ENCODE measurements at places on chromosomes 5 and 9.

DNA sequence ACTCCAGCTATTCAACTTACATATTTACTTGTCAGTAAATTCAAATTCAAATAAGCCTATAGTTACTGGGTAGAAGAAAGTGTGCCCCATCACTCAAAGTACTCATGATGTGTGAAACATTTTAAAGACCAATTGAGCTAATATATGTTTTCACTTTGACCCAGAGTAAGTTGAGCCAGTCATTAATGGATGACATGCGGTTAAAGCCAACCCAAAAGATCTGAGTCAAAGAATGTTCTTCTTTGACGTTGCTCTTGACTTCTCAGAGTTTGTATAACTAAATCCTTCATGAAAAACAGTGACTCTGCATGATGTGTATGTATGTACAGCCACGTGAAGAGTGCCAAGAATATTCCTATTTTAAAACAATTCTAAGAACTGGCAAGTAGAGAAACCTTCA lies 237.4 kb downstream of the NR2F1-AS1 start:
- DNase-seq: no peak

- DNase-seq: no peak
Measured at GRCh38 chr9:115598751-115599150, 480.8 kb upstream of the TNC start.

- DNase-seq: no peak
Measured at GRCh38 chr5:115456056-115456455, 88.5 kb downstream of the FEM1C start.

DNA sequence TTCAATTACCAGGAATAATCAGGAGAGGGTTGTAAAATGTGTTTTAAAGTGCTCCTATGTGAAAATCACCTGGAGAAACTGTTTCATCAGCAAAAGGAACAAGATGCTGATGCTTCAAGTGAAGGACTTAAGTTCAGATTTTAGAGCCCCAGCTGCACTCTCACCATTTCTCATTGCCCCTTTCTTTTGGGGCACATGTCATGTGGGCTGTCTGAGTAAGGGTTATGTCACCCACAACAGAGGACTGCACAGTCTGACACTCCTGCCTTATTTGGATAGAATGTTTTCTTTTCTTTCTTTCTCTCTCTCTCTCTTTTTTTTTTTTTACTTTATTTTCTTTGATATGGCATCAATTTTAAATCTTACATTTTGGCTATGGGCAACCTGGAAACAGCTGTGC lies 204.1 kb upstream of the EFNA5 start:
- no peak for DNase-seq

DNA sequence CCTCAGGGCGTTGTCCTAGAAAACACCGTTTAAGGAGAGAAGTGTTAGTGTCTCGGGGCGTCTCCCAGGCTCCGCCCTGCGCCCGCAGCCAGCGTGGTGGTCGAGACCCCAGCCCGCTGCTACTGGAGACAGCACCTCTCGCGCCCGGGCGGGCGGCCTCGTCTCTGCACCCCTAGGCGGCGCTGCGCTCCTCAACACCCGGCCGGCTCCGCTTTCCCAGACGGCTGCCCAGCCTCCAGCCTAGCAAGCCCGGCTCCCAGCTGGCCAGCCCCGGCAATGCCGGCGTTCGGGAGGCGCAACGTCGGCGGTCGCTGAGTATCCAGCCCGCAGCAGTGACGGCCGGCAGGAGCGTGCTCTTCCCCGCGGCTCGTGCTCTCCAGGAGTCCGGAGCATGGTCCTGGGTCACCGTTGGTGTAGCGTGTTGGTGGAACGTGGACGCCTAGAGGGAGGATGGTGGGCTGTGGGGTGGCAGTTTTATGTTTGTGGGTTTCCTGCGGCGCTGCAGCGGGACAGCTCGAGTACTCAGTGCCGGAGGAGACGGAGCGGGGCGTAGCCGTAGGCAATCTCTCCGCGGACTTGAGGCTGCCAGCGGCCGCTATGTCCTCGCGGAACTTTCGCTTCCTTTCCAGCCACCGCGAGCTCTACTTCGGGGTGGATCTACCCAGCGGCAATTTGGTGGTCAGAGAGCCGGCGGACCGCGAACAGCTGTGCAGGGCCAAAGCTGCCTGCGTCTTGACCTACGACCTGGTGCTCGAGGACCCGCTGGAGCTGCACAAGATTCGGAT lies 536 bp downstream of the PCDHAC1 start:
- peak; percentile 84 for DNase-seq

GRCh38 chr5:50791813-50792212 lies 125.4 kb downstream of the PARP8 start:
- DNase-seq: no peak

- DNase-seq: no peak
Measured at GRCh38 chr5:173736374-173736773, 119.9 kb upstream of the BOD1 start.

DNA sequence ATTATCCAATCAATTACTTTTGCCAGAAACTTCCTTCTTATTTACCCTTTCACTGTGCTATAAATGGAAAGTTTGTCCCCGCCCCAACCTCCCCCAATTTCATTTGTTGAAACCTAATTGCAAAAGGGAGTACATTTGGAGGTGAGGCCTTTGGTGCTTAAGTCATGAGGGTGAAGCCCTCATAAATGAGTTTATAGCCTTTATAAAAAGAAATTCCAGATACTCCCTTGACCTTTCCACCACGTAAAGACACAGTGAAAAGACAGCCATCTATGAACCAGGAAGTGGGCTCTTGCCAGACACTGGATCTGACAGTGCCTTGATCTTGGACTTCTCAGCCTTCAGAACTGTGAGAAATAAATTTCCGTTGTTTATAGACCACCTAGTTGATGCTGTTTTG lies 82.3 kb downstream of the NUDT12 start:
- no peak for DNase-seq

- peak; percentile 82 for DNase-seq
Measured at GRCh38 chr9:128733256-128733655, 9.3 kb upstream of the ZDHHC12 start.

GRCh38 chr5:168786147-168786546 lies 207.0 kb upstream of the PANK3 start:
- DNase-seq: no peak

DNA sequence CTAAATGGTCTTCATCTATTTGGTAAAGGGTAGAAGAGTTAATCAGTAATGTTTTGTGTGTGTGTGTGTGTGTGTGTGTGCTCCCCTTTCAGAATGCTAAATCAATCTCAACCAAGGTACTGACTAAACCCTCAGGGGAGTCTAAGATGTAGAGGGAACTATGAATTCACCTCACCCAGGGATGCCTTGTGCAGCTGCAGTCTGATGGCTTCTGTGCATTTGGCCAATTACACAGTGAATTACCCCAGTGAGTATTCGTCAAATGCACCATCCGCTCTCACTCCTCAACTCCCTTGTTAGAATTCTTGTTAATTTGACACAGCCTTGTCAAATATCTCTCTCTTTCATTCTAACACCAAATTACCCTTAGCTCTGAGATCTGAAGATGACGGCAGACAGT lies 234.6 kb downstream of the GABRB2 start:
- no peak for DNase-seq

DNA sequence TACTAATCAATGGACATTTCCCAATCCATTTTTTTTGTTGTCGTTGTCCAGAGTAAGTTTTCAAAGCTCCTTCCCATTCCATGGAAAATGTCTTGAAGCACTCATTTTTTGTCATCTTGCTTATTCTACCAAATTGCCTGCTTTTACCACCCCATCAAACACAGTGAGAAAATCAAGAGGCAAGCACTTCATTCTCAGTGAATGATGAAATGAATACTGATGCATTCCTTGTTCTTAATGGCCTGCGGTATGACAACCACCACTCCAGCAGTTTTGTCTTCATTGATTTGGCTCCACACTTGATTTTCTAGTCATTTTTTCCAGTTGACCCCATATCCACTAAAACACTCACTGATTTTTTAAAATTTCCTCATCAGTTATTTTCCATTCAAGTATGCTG lies 193.5 kb upstream of the ANKH start:
- DNase-seq: no peak

DNA sequence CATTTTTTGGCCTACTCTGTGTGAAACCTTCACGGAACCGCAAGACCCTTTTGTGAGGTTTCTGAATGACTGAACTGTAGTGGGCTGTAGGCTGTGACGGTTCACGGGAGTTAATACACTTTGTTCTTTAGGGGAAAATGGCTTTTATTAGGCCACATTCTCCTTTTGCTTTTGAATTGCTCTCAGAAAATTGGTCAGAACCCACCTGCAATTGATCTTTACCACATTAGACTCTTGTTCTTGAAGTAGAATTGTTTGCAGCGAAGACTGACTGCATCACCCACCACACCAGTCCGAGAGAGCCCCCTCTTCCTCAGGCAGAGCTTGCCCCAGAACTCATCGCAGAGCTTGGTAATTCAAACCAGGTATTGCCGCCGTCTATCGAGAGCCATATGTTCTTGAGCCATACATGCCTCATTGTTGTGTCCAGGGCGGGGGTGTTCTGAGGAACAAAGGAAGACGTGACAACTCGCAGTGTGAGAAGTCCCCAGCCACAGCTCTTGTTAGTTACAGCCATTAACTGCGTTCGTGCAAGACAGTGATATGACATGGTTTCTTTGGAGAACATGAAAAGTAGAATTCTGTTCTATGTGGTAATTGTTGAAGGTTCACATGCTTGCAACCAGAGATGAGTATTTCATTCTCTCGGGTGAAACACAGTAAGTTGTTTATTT lies 166.4 kb upstream of the OTULINL start:
- no peak for DNase-seq

GRCh38 chr9:96116275-96117064 lies 185.5 kb downstream of the HSD17B3 start:
- no peak for DNase-seq

DNA sequence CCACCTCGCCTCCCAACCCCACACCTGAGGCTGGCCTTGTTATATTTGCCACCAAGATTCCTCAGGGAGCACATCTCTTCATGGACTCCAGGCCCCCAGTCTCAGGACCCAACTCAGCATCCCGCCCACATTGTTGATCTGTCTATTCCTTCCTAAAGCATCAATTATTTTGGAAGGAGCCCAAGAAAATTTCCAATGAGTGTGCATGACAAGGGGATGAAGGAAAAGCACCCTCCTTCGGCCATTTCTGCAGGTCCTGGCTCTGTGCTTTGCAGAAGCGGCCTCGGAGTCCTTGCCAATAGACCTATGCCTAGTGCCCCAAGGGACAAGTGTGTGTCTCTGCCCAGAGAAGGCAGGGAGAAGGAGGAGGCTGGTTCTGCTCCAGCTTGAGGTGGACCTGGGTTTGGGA lies 273.2 kb downstream of the GADD45G start:
- DNase-seq: no peak

DNA sequence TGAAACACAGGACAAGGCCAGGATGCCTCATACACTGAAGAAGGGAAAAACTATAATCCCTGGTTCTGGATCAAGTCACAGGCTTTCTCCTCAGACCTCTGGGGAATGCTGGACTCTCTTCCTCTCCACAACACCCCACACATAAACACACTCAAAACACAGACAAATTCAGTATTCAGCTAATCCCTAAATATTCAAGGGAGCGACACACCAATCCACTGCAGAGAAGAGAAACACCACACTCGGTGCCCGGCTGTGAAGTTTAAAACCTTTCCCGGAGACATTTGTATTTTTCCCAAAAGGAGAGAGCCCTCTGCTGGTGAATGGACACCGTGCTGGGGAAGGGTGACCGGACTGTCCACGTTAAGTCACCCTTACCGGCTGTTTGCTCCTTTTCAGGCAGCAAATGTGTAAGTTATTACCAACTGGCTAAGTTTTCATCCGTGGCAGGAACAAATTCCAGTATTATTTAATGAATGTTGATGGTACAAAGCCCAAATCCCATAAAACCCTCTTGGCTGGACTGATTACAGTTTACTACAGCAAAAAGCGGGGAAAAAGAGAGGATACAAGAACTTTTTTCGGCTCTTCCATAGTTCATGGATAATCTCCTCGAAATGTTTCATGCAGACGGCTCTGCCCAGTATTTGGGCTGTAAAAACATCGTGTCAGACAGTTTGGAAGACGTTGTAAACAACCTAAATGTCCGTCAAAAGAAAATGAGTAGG lies 130.9 kb upstream of the SLC30A5 start:
- DNase-seq: peak; percentile 11

- DNase-seq: no peak
Measured at GRCh38 chr5:173924899-173925298, 36.8 kb downstream of the CPEB4 start.

DNA sequence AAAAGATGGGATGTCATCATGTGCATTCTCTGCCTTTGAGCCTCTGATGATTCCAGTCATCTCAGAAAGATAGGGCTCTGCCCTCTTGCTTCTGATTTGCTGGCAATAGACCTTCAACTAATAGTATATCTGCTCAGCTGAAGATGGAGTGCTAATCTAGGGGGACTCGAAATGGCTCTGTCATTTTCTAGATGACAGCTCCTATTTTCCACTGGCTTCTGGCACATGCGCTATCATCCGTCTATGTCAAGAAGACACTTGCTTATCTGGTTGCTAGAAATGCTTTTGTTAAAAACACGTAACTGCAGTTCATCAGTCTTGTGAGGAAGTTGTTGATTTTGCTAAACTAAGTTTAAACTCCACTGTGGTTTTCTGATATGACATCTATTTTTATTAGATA lies 265.5 kb upstream of the ZNF608 start:
- DNase-seq: no peak
